ENCODE measurements at places on chromosomes 12 and 14.

- DNase-seq = peak; percentile 31
These were observed 44.9 kb downstream of the ATP2B1 start for GRCh38 chr12:89663577-89664357.

GRCh38 chr12:64814432-64814831 is 10.0 kb upstream of the TBC1D30 start:
- DNase-seq = peak; percentile 38

- no peak for DNase-seq
These were observed 39.3 kb downstream of the ARL6IP4 start for GRCh38 chr12:123019841-123020138.

- no peak for DNase-seq
These were observed 62.1 kb downstream of the ACACB start for GRCh38 chr12:109178532-109178931.
